ENCODE measurements at places on chromosomes 11 and 22. TPM values are rescaled to one million over a fixed set of nuclear protein-coding genes. Genes with fewer than 3 reads are reported as not detected.

DNA sequence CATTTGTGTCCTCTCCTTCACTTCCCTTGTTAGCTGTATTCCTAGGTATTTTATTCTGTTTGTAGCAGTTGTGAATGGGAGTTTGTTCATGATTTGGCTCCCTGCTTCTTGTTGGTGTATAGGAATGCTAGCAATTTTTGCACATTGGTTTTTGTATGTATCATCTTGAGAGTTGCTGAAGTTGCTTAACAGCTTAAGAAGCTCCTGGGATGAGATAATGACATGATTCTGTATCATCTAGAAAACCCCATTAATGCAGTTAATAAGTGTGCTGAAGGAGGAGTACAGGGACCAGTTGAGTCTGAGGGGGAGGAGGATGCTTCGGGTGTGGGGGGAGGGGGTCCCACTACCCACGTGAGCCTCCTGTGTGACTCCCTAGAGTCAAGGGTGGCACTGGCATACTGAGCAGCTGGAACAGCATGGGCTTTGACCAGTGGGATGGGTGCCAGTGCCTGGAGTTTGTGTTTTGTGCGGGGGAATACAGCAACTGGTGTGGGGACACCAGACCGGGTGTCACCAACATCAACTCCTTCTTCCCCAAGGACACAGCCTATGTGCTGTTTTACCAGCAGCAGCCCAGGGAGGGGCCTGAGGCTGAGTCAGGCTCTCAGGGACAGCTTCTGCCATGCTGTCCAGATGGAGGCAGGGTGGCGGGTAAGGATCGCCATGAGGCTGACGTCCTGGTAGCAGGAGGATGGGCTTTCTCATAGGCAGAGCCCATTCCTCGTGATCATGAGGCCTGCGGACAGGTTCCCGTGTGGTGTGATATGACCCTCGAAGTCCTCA lies 24.1 kb downstream of the USP35 start:
- H3K27ac ChIP-seq: no peak overlapping the region
- H3K4me1 ChIP-seq: no peaks in the 10 kb centered on the region
- H3K36me3 ChIP-seq: peaks cover 59% of the 10 kb centered on the region
- no peak overlapping the region for H3K4me3 ChIP-seq

NUCB2 gene
- 69.4 TPM for total RNA-seq

DNA sequence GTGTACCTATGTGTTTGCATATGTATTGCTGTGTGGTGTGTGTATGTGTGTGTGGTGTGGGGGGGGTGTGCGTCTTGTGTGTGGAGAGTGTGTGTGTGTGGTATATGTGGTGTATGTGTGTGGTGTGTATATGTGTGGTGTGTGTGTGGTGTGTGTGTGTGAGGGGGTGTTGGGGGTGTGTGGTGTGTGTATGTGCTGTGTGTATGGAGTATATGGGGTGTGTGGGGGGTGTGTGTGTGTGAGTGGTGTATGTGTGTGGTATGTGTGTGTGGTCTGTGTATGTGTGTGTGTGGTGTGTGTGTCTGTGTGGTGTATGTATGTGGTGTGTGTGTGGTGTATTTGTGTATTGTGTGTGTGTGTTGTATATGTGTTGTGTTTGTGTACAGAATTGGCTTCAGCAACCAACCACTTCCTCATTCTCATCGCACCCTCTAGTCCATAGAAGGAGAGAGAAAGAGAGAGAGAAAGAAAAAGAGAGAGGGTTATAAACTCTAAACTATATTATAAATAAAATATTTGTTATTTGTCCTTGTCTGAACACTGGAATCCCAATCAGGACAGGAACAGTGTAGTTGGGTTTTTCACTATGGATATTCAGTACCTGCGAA lies 13.7 kb downstream of the SAA4 start:
- no peak overlapping the region for H3K4me3 ChIP-seq
- no peaks in the 10 kb centered on the region for H3K4me1 ChIP-seq
- no peak overlapping the region for H3K27ac ChIP-seq
- H3K36me3 ChIP-seq: no peaks in the 10 kb centered on the region

MUC2 gene
- not detected for total RNA-seq

- no peak overlapping the region for H3K4me3 ChIP-seq
- H3K36me3 ChIP-seq: no peaks in the 10 kb centered on the region
- H3K27me3 ChIP-seq: no peaks in the 10 kb centered on the region
- H3K27ac ChIP-seq: peak overlapping the region; percentile 58
- DNase-seq: no peak
Observed at GRCh38 chr11:128727796-128728431, 34.0 kb downstream of the FLI1 start.

DNA sequence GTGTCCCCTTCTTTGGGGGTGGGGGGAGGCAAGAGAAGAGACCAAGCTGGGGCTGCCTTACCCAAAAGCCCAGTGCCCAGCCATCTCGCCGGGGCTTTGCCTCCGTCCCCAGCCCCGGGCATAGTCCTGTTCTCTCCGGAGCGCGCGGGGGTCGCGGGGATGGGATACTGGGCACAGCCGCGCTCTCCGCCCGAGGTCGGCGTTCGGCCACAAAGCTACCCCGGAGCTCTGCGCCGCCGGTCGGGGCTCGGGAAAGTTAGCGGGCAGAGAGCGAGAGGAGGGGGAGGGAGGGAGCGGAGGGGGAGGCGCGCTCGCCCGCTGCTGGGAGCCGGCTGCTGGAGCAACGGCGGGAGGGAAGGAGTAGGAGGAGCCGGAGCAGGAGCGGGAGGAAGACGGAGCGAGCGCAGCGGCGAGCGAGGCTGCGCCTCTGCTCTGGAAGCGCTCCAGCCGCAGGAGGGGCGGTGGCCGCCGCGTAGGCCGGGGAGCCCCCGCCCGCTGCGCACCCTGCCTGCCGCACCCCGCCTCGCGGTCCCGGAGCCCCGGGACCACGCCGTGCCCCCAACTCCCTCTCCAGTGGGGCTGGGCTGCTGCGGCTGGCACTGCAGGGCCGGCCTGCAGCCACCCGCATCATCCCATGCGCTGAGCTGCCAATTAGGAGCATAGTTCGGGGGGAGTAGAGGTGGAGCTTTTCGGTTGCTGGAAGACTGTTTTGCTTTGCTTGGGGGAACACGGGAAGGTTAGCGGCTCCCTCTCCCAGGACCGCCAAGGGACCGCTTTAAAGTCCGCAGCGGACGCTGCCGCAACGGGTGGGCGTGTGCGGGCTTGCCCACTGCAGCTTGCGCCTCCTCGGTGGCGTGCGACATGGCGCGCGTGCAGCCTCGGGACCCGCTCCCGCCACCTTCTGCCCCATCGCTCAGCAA lies at the start of gene SCN4B:
SCN4B (minus strand) TSS at position 272 of the 920 bp plus-strand sequence; CDS start at position 122, 150 bp downstream.
- peaks cover 52% of the 10 kb centered on the region for H3K27me3 ChIP-seq
- H3K4me3 ChIP-seq: peak within 1 kb of the TSS; percentile 53
- H3K27ac ChIP-seq: no peak within 1 kb of the TSS
- DNase-seq: peak; percentile 82

RIC8A gene
- total RNA-seq: 91.8 TPM

- peak overlapping the region; percentile 81 for H3K4me3 ChIP-seq
- peaks cover 40% of the 10 kb centered on the region for H3K4me1 ChIP-seq
- DNase-seq: peak; percentile 71
- peak overlapping the region; percentile 93 for H3K27ac ChIP-seq
- H3K36me3 ChIP-seq: peaks cover 8% of the 10 kb centered on the region
Observed at GRCh38 chr11:83070731-83071566, 748 bp downstream of the RAB30 start.

CHADL gene
- 3.4 TPM for total RNA-seq

GRCh38 chr11:57547854-57548377 lies 10.5 kb downstream of the SMTNL1 start:
- H3K27ac ChIP-seq: no peak overlapping the region
- H3K4me3 ChIP-seq: no peak overlapping the region
- no peaks in the 10 kb centered on the region for H3K4me1 ChIP-seq

GRCh38 chr11:102390667-102391465 lies 43.9 kb downstream of the BIRC2 start:
- no peaks in the 10 kb centered on the region for H3K27me3 ChIP-seq
- peaks cover 57% of the 10 kb centered on the region for H3K36me3 ChIP-seq
- no peak for DNase-seq
- H3K27ac ChIP-seq: no peak overlapping the region
- no peaks in the 10 kb centered on the region for H3K4me1 ChIP-seq

GSTT2B gene
- 9.8 TPM for total RNA-seq

OR56A1 gene
- total RNA-seq: not detected

CACNA1I gene
- 0.32 TPM for total RNA-seq

DNA sequence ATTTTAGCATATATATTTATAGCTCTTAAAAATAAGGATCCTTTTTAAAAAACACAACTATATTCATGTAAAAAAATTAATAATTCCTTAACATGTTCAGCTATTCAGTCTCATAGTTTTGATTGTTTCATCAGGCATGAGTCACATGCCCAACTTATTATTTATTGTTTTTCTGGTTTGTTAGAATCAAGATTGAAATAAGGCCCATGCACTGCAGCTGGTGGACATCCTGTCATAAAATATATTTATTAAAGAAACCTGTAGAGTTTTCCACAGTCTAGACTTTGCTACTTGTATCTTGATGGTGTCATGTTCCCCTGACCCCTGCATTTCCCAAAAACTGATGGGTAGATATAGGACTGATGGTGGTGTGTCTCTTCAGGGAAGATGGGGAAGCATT lies 77.4 kb downstream of the PARVA start:
- DNase-seq: no peak
- H3K27ac ChIP-seq: no peak overlapping the region
- no peak overlapping the region for H3K4me3 ChIP-seq
- H3K27me3 ChIP-seq: no peaks in the 10 kb centered on the region
- H3K36me3 ChIP-seq: no peaks in the 10 kb centered on the region

- H3K27ac ChIP-seq: no peak overlapping the region
- no peak for DNase-seq
- no peaks in the 10 kb centered on the region for H3K27me3 ChIP-seq
- no peaks in the 10 kb centered on the region for H3K4me1 ChIP-seq
- no peaks in the 10 kb centered on the region for H3K36me3 ChIP-seq
Observed at GRCh38 chr22:45125188-45125587, 38.5 kb upstream of the NUP50 start.
